ENCODE measurements at places on chromosomes 13 and 19.

DNA sequence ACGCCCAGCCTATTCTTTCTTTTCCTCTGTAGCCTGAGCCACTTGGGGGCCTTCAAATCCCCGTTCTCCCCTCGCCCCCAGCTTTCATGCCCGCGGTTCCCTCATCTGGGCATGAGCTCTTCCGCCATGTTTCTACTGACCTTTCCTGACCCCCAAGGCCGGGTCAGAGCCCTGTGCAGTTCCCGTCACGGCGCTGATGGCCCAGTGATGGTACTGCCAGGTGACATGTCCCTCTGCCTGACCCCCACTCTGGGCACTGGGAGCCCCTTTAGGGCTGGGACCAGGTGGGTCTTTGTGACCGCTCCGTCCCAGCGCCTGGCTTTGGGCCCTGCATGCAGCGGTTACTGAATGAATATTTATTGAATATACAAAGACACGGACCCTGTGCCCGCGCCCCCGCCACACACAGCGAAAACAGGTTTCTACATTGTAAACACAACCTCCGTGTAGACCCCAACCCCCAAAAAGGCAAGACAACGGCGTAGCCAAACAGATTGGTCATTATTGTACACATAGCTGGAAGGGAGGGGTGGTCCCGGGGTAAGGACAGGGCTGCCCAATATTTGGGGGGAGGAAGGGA, 7.7 kb downstream of the GPR108 start:
- DNase-seq, result no peak

GRCh38 chr13:81874681-81875661, 1534.0 kb upstream of the SPRY2 start:
- DNase-seq, result no peak

- DNase-seq, result no peak
These were observed 44.7 kb downstream of the TPT1 start for GRCh38 chr13:45296259-45296658.

DNA sequence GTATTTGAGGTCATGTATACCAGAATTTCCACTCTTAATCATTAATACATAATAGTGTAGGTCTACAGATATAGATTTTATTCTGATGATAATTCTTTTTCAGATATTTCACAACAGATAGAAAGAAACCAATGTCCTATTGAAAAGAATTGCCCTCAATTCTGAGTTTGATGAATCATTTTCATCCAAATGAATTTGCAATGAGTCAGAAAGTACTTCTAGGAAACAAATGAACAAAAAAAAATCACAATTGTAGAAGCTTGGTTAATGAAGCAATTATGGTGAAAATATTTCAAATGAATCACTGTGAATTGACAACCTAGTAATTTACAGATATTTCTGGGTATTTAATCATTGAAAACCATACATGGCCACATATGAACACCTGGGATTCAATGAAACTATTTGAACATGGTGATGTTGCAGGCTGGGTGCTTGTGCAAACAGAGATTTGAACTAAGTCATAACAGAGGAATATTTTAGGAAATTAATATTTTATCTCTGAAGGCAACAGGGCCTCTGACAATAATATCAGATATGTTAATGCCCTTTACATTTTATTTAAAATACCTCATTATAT, 360.9 kb downstream of the SLITRK5 start:
- no peak for DNase-seq

DNA sequence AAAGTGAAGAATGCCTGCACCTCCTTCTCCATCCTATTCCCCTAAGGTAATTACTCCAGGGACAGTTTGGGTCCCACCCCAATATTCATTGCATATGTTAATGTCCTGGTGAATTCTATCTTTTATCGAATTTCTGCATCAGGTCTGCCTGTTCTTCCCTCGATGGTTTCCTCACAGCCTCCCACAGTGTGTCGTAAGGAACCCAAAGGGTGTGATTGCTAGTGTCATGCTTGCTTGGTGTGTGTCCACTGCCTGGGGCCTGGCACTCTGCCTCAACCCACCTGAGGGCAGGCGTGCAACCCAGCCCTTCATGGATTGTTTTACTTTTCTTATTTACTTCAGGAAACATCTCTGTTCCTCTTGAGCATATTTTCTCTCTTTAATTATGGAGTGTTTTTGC, 60.2 kb upstream of the CYSLTR2 start:
- DNase-seq, result no peak

- no peak for DNase-seq
These were observed 58.8 kb downstream of the DCLK1 start for GRCh38 chr13:36072152-36072935.

DNA sequence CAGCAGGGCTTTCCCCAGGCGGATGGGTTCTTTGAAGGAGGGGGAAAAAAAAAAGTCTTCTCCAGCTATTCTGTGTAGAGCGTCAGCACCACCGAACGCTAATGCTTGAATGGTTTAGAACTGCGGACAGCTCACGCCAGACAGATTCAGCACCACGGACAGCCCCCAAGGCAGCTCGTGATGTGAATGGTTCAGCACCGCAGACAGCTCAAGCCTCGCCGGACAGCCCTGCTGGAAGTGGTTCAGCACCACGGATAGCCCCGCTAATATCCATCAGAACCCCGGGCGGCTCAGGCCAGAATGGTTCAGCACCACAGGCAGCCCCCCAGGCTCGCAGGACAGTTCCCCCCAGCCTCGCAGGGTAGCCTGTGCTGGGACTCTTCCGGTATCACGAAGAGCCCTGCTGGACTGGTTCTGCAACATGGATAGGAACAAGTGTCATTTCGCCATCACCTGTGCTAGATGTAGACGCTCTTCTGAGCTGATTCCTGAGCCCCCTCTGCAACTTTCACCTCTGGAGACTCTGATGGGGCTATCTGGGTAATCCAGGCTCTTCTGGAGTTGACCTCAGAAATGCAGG, 4.9 kb upstream of the SMIM17 start:
- DNase-seq, result no peak

Data from T-cell (primary cell).